NCI-H446 (cell line): ENCODE measurements at places on chromosomes 1 and 21.
A peak's percentile ranks its signal among the peaks of the same experiment; 100 is the strongest.

DNA sequence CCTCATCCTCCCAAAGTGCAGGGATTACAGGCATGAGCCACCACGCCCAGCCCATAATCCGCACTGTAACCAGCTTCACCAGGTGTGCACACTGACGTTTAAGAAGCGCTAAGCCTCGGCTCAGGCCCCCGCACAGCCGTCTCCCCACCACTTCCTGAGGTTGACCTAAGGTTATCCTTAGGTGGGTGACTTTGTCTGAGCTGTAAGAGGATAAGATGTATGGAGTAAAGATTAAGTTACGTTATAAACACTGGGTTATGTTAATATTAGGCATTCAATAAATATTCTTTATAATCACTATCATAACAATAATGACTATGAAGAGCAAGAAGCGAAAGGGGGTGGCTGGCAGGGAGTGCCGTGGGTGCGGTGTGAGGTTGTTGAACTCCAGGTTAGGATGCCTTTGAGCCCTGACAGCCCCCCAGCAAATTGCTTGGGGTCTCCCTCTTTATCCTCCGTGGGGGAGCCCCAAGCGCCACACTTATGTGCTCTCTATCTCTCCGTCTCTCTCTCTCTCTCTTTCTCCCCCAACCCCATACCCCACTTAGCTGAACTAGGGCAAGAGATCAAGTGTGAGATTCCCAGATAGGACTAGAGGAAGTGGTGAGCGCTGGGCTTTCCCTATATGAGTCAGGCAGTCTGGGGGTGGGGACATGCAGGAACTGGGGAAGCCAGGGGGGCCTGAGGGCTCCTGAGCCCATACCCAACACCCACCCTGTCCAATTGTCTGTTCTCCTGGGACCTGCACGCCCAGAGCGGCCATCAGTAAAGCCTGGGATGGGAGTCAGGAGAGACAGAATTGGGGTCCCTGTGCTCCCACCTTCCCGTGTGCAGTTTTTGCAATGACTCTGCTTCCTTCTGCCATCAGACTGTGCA lies 7.6 kb downstream of the EFHD2 start:
- DNase-seq, result no peak

- DNase-seq, result no peak
These were observed 167.2 kb downstream of the RUNX1 start for GRCh38 chr21:34881839-34882371.

DNA sequence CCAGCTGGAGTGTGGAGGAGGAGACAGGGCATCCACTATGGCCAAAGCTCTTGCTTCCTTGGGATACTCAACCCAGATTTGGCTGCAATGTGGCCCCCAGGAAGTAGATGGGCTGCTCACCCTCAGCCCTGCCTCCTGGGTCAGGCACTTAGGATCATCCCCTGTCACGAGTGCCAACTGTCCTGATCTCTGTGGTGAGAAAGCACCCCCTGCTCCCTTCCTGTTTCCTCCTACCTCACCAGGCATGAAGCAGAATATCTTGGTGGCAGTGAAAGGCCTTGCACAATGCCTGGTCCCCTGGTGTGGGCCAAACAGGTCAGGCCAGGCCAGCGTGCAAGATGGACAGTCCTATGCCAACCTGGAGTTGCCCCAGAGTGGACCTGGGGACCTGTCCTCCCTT lies 211.7 kb downstream of the GRIK3 start:
- DNase-seq, result no peak

- DNase-seq, result peak; percentile 77
These were observed 6.7 kb downstream of the C1orf115 start for GRCh38 chr1:220696863-220697231.

DNA sequence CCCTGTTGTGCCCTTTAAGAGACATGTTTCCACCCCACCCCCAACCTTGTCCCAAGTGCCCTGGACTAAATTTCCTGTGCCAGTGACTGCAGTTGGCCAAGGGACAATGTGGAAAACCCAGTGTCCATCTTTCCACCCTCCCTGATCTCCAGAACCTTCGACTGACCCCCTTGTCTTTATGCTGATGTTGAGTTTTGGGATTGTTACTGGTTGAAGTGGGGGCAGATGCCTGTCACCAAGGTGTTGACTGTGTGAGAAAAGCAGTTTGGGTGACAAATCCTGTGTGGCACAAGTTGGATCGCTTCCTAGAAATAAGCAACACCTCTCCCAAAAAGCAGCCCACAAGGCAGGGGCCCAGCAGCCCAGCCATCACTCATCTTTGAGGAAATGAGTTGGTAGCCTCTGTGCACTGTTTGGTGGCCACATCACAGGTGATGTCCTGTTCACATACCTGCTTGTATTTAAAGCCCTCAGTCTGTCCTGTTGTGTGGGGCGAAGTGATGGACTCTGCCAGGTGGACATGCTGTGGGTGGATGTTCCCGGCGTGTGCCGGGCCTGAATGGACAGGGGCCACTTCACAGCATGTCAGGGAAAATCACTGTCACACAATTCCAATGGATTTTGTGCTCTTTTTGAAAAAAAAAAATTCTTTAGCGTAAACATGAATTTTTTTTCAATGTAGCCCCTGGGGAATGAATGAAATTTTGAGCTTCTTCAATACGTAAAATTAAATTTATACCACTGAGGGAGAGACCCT lies 6.6 kb upstream of the MIIP start:
- DNase-seq, result no peak

DNA sequence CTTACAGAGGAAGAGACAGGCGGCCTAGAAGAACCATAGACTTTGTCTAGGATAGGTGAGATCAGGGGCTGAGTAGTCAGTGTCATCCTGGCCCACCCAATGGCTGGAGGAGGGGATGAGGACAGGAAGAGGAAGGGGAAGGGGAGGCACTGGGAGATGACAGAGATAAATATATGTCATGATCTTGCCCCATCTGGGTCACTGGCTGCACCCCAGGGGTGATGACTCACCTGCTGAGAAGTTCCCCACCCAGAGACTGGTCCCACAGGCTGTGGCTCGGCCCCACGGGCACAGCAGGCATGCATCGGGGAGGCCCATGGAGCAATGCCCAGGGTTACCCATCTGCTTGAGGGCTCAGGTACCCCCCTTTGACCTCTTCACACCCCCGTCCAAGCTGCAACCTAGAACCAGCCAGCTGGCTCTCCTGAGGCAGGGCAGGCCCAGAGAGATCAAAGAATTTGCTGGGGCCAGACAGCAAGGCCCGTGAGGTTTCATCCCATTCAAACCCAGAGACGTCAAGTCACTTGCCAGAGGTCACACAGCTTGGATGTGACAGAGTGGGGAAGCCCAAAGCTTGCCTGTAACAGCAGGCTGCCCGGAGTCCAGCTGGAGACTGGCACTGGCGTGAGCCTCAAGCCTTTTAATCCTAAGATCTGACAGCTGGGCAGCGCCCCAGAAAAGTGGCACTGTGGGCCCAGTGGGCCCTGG lies 34.7 kb upstream of the CASZ1 start:
- DNase-seq, result no peak
